Esophagus squamous epithelium (tissue), 5 donors: ENCODE measurements at places on chromosomes 11 and 22.

DNA sequence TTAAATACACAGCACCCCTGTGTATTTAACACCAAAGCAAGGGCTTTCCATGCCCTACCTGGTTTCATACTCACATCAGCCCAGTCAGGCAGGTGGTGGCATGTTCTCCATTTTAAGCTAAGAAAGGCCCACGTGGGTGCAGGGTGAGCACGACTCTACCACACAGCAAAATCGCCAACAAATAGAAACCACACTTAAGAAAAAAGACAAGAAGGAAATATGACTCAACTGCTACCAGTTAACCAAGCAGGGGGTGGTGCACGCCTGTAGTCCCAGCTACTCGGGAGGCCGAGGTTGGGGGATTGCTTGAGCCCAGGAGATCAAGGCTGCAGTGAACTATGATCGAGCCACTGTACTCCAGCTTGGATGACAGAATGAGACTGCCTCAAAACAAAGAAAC lies 35.2 kb upstream of the TFIP11 start:
- no peak for DNase-seq

DNA sequence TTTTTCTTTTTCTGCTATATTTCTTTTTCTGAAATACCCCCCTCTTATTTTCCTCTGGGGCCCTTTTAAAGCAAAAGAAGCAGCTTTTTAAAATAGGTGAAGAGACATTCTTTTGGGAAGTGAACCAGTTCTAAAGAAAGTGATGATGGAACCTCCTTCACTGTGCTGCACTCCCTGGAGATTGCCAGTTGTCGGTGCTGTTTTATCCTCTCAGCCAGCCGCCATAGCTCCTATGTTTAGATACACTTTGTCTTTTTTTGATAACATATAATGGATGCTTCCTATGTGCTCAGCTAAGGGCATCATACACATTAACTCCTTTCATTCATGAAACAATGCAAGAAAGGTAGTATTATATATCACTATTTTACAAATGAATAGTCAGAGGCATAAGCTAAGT lies 14.0 kb downstream of the CFAP300 start:
- DNase-seq: no peak

- DNase-seq: no peak
Observed at GRCh38 chr11:64561984-64562722, 28.9 kb upstream of the SLC22A12 start.

GRCh38 chr11:1838426-1839144 lies at the start of gene TNNI2:
TSS of gene TNNI2 (plus strand) at chr11:1838981. CDS start at chr11:1839697, 716 bp downstream.
- no peak for DNase-seq

- no peak for DNase-seq
Observed at GRCh38 chr11:60116996-60117790, 28.7 kb downstream of the MS4A2 start.

GRCh38 chr11:128937480-128937879 lies 5.2 kb downstream of the TP53AIP1 start:
- no peak for DNase-seq

DNA sequence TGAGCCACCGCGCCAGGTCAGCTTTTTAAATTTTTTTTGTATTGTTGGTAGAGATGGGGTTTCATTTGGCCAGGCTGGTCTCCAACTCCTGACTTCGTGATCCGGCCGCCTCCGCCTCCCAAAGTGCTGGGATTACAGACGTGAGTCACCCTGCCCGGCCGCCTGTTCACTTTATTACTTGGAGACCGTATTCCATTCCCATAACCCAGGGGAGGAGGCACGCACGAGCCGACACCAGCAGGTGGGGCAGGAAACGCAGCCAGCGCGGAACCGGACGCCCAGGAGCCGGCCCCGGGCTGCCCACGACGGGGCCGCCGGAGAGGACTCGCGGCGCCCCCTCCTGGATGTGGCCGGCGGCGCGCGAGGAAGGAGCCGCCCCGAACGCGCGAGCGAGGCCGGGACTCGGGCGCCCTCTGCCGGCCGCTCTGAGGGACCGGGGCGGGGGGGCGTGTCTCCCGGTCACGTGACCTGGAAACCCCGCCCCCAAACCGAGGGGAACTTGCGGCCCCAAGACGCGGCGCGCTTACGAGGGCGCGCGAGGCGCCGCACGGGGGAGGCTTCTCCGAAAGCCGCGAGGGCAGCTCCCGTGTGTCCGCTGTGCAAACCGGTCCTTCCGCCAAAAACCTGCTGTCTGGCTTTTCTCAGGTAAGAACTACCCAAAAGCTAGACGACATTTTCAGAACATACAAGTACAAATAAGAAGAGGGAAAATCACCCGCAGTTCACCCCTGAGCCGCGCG lies 11.6 kb upstream of the RNH1 start:
- DNase-seq: peak; percentile 68

DNA sequence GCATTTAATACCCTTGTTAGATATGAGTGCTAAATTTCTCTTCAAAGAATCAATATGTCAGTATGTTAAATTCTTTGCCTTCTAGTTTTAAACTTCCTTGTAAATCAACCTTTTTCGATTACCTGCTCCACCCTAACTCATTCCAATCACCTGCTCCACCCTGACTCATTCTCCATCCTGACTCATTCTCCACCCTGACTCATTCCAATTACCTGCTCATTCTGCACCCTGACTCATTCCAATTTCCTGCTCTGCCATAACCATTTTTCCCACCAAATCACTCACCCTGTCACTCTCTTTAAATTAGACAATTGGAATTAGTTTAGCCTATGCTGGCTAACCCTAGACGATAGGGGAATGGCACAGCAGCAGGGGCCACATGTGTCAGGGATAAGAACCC lies 519.5 kb upstream of the LRRC4C start:
- no peak for DNase-seq

DNA sequence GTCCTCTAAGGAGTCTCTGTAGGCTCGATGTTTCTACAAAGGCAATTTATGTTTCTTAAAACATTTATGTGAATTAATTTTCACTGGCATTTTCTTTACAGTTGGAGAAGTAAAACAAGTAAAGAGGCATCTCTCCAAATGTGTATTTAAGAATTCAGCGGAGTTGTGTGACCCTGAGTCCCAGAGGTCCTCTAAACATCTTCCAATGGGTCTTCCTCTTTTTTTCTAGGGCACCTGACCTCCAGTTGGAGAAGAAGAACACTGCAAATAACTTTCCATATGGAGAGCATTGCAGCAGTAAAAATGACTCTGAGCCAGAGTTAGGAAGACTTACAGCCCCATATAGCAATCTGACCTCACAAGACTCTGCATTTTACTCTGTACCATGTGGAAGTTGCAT lies 480.5 kb upstream of the RAG2 start:
- DNase-seq: no peak

DNA sequence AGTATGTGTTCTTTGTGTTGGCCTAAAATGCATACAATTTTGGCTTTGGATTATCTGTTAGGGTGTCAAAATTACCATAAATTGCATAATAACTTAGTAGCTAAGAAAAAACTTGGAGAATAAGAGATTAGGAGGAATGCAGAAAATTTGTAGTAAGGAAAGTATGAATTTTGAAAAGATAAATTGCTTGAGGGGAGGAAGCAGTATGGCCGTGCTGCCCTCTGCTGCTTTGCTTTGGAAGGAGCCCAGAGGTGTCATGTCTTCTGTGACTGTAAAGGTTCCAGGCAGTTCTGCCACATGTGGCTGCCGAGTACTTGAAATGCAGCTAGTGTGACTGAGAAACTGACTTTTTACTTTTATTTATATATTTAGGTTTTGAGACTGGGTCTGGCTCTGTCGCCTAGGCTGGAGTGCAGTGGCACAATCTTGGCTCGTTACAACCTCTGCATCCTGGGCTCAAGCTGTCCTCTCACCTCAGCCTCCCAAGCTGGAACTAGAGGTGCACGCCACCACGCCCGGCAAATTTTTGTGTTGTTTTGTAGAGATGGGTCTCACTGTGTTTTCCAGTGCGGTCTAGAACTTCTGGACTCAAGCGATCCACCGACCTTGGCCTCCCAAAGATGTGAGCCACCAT lies 1.8 kb downstream of the ADSL start:
- DNase-seq: no peak

- DNase-seq: no peak
Observed at GRCh38 chr11:70799386-70799785, 401.1 kb downstream of the CTTN start.

GRCh38 chr11:127137771-127138280 lies 137.3 kb upstream of the KIRREL3 start:
- no peak for DNase-seq

- no peak for DNase-seq
Observed at GRCh38 chr11:77660947-77661346, 23.4 kb upstream of the CLNS1A start.

DNA sequence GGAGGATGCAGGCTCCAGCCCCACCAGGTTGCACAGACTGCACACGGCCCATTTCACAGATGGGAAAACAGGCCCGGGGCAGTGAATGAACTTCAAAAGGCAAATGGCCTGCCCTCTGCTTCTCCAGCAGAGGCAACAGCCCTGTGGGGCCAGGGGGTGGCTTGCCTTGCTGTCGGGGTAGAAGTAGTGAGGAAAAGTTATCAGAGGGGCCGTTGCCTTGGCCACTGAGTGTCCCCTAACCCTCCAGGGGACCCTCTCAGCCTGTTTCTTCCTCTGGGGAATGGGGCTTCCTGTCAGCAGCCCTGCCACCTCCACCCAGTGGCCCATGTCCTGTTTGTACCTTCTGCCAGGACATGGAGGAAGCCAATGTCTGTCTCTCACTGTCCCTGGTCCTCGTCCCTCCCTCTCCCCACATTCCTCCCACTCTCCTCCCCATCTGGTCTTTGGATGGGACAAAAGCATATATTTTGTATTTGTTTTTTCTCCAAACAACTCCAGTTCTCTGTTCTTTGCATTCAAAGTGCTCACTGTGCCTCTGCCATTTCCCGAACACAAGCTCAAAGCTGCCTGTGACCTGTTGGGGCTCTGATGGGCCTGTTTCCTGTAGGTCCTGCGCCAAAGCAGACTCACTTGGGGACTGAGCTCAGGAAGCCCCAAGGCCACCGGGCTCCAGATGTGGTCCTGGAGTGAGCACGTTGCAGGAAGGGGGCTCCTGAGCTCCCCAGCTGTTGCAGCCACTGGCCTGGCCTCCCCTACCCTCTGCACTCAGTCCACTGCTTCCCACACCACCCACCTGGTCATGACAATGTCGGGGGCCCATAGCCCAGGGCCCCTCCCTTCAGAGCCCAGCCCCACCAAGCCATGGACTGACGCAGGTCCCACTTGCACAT lies 9.5 kb downstream of the MAP4K2 start:
- no peak for DNase-seq

GRCh38 chr11:63906585-63906984 lies 10.4 kb downstream of the RCOR2 start:
- no peak for DNase-seq

- DNase-seq: no peak
Observed at GRCh38 chr11:129750343-129751292, 65.0 kb upstream of the TMEM45B start.

GRCh38 chr11:123559523-123559955 lies 94.9 kb downstream of the SCN3B start:
- DNase-seq: no peak

- no peak for DNase-seq
Observed at GRCh38 chr11:15730995-15731385, 616.3 kb downstream of the INSC start.

- DNase-seq: no peak
Observed at GRCh38 chr11:33976495-33977199, 74.9 kb upstream of the CAPRIN1 start.

GRCh38 chr22:17629641-17630040 lies 1.1 kb upstream of the ATP6V1E1 start:
- no peak for DNase-seq

DNA sequence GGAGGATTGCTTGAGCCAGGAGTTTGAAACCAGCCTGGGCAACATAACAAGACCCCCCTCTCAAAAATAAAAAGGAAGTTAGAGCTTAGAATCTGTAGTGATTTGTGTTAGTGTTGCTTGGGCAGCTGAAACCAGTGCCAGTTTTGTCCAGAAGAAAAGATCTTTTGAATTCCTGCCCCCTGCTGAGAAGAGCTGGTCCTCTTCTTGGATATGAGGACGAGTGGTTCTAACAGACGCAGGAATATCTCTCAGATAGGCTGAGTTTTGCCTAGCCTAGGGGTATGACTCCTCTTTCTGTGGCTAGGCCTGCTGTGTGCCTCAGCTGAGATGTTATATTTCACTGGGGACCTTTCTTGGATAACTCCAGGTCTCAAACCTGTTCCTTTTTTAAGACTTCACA lies 102.8 kb downstream of the STIM1 start:
- DNase-seq: no peak

DNA sequence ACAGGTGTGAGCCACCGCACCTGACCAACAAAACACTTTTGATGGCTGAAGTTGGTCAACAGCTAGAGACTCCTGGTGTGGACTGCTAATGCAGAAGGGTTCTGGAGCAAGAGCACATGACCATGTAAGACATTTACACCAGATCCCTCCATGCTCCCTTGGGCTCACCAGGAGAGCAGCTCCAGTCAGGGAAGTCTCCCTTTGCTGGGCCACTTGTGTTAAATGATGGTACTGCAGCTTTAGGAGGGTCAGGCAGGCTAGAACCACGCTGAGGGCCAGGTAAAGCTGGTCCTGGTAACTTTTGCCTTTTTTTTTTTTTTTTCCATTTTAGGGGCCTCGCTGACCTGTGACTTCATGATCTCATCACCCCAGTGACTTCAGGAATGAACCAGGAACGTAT lies 146.4 kb downstream of the FBXO7 start:
- no peak for DNase-seq

DNA sequence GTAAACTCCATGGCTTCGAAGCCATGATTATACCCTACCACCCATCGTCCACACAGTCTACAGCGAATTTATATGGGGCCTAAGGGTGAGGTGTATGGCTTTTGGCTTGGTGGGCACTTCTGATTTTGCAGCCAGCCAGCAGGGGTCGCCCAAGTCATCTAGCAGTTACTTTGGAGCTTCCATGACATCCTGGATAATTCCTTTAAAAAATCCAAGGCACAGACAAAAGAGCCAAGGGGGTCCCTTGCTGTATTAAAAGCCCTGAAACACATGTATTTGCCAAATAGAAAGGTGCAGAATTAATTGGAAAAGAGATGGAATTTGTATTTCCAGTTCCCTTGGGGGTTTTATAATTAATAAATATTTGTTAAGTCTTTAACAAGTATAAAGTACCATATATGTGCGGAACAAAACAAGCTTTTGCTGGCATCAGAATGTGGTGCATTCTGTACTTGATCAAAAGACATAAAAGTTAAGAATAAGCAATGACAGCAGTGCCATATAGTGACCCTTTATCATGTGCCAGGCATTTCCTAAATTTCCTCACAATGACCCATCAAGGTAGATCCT lies 132.8 kb upstream of the PITPNB start:
- DNase-seq: no peak

DNA sequence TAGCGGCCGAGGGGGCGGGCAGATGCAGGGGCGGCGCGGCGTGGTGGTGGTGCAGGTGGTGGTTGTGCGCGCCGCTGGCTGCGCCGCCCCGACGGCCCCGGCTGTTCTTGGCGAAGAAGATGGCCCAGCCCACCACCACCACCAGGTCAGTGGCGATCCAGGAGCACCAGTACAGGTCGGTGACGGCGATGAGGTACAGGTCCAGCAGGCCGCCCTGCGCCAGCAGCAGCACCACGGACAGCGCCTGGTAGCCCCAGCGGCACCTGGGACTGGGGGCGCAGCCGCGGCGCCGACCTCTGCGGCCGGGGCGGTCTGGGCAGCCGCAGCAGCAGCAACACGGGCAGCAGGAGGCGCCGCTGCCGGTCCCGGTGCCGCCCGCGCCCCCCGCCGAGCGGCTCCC lies 879 bp downstream of the TMEM121B start:
- no peak for DNase-seq
